ENCODE measurements at places on chromosomes 1 and 21.

GRCh38 chr1:87337606-87338005, 8.9 kb downstream of the LMO4 start:
- no peak for ATAC-seq

DNA sequence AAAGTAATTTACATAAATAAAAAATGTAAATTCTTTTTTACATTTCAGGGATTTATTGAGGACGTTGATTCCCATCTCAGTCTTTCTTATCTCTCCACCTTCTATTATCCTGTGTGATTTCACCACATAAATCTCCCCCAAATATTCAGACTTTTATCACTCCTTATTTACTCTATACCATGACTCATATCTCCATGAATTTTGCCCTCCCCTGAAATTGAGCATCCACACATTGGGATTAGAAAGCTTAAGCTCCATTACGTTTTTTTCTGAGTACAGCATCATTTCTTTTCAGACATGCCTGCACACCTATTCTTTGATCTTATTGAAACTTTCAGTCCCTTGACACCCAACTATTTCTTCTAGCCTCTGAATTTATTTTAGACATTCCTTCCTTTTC, 111.2 kb downstream of the IFI44 start:
- ATAC-seq, result no peak

- ATAC-seq, result no peak
These were observed 133.6 kb upstream of the SLC45A1 start for GRCh38 chr1:8184301-8184700.

GRCh38 chr1:221776495-221777301, 34.8 kb upstream of the DUSP10 start:
- ATAC-seq, result peak; percentile 39

GRCh38 chr1:24417681-24418080, 2.1 kb downstream of the NIPAL3 start:
- no peak for ATAC-seq

DNA sequence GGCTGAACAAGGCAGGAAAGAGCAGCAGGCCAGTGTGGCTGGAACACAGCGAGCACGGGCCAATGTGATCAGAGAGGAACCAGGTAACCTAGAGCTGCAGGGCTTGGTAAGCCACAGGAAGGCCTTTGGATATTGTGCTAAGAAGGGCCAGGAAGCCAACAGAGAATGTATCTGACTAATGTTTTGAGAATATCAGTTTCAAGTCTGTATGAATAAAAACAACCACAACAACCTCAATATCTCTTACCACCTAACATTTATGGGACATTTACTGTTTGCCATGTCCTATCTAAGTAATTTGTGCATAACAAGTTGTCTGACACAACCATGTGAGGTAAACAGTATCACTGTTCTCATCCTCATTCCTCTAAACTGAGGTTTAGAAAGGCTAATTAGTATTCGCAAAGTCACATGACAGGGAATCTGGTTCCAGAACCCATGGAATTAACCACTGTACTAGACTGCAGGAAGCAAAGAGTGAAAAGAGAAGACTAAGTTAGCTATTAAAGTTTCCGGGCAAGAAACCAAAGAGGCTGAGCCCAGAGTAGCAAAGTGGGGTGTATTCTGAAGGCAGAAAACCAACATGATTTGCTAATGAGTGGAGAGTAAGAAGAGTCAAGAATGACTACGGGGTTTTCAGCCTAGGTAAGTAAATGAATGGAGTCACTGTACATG, 38.9 kb downstream of the SPRTN start:
- peak; percentile 84 for ATAC-seq

- ATAC-seq, result no peak
These were observed 13.0 kb downstream of the BTBD19 start for GRCh38 chr1:44821240-44821715.

DNA sequence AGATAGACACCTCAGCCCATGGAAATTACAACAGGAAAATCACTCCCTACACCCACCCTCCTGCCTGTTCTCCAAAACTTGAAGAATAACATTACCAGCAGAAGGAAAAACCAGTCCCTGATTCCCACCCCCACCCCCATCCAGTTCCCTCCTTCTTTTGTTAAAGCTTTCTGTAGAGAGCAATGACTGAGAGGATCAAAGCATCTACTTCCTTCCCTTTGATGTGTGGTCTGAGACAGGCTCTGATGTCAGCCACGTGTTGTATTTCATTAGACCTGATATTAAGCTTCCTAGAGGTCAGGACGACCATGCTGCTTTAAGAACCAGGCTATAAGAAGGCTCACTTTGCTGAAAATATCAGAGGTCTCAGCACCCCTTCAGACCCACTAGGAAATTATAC, 73.9 kb upstream of the HAO2 start:
- ATAC-seq, result peak; percentile 49

DNA sequence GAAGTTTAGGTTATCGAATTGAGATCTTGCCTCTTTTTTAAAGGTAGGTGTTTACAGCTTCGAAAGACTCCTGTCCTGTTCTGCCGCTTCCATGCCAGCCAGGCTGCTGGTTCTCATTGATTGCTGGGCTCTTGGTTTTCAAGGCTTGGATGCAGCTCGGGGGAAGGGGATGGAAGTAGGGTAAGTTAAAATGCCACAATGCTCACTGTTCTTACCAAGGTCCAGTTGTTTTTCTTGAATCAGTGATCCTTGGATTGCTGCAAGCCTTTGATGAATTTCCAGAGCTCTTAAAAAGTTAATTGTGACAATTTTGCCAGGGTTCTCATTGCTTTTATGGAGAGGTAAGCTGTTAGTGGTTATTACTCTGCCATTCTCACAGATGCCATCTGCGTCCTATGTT, 74.9 kb downstream of the PCBP3 start:
- ATAC-seq, result no peak

- ATAC-seq, result no peak
These were observed 130.6 kb downstream of the SNX7 start for GRCh38 chr1:98792123-98792522.

DNA sequence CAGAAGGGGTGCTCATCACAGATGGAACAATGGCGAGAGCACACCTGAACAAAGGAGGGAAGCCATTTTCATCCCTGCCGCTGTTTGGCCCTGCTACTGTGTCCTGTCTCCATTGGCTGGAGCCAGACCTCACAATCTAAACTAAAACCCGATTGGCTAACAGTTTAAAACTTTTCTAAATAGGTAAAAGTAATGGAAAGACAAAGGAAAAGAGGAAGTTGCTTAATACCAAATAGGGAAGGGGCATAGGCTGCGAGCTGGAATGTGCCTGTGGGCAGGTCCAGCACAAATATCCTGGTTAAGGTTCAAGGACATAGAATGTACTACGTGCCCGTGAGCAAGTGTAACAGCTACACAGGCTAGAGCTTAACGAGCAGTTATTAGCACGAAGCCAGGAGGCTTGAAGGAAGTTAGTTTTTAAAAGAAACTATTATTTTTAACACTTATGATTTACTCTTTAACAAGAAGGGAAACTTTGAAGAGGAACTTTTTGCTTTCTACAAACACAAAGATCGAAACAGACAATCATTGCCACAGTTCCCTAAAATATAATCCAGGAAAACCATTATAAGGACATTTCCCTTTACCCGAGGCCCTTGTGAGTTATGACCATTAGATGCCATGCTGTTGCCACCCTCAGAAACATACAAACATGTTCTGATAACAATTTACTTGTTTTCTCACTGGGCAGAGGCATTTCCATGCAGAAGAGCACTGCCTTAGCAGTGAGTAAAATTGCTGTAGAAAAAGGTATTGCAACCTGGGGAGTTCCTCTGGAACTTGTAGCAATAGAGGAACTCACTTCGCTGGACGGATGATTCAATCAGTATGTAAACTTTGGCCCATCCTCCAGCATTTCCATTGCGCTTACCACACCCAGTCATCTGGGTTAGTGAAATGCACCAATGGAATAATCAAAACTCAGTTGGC, 4.8 kb upstream of the PTTG1IP start:
- ATAC-seq, result no peak

GRCh38 chr1:95309031-95309471, 75.0 kb downstream of the RWDD3 start:
- ATAC-seq, result no peak

DNA sequence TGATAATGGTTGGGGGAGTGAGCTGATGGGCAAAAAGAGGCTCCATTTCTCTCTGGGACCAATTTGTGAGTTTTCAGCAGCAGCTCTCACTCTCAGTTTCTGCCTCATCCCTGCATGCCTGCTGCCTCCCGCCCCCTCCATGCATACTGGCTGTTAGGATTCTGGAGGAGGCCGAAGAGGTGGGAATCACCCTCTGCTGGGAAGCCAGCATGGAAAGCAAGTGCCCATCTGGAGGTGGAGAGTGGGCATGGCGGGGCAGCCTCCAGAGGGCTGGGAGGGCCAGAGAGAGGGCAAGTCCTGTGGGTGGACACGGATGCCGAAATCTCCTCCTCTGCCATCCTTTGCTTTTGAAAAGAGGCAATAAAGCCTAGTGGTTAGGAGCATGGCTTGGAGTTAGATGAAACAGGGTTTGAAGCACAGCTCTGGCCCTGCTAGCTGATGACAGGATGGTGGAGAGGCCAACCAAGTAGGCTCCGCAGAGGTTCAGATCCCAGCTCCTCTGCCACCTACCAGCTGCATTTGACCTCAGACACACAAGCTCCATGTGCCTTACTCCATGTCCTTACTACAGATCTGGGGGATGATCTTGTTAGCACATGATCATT, 113.4 kb downstream of the GRIK3 start:
- ATAC-seq, result no peak

DNA sequence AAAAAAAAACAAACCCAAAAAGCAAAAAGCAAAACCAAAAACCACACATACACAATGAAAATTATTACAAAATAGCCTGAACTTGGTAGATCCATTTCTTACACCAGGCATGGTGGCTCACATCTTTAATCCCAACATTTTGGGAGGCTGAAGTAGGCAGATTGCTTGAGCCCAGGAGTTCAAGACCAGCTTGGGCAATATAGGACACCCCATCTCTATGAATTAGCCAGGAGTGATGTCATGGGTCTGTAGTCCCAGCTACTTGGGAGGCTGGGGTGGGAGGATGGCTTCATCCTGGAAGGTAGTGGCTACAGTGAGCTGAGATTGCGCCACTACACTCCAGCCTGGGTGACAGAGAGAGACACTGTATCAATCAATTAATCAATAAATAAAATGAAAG, 42.1 kb upstream of the SCAF4 start:
- ATAC-seq, result no peak

DNA sequence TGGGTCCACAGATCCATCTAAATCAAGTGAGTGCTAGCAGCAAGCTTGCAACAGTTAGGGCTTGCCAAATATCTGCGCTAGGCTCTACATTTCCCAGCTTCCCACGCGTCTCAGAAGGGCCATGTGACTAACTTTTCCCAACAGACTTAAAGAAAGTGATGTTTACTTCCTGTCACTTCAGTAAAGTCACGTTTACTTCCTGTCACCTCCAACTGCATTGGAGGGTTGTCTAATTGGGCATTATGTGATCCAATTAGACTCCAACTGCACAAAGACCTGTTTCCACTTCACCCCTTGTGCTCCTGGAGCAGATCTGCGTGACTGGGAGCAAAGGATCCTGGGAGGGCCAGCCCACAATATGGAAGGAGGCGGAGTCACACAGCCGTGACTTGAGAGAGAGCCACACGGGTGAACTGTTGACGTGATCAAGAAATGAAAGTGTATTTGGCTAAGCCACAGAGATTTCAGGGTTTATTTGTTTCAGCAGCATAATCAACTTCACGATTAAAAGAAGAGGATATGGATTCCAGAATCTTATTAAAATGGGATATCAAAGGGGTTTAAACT, 77.7 kb downstream of the CYYR1 start:
- ATAC-seq, result no peak

DNA sequence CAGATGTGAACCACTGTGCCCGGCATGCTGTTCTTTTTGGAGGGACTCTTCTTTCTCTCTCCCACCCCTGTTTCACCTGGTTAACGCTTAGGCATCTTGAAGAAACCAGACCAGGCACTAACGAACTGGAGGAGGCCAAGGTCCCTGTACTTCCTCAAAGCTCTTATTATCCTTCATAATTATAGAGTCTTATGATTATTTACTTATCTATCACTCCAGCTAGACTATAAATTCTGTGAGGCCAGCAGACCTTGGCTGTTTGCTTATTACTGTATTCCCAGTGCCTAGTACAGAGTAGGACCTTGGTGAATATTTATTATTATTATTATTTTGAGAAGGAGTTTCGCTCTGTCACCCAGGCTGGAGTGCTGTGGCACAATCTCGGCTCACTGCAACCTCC, 5.8 kb downstream of the CSF3R start:
- no peak for ATAC-seq

- no peak for ATAC-seq
These were observed 34.4 kb downstream of the SPRTN start for GRCh38 chr1:231372501-231372900.

- no peak for ATAC-seq
These were observed 99.4 kb downstream of the KCNJ15 start for GRCh38 chr21:38355992-38356781.

All from activated CD4-positive, CD25-positive, alpha-beta regulatory T cell treated with anti-CD3 and anti-CD28 coated beads, Interleukin-2, amount 50 U/mL, for 24 hours (primary cell).